ENCODE measurements at places on chromosomes 12 and 14.
A peak's percentile ranks its signal among the peaks of the same experiment; 100 is the strongest.

DNA sequence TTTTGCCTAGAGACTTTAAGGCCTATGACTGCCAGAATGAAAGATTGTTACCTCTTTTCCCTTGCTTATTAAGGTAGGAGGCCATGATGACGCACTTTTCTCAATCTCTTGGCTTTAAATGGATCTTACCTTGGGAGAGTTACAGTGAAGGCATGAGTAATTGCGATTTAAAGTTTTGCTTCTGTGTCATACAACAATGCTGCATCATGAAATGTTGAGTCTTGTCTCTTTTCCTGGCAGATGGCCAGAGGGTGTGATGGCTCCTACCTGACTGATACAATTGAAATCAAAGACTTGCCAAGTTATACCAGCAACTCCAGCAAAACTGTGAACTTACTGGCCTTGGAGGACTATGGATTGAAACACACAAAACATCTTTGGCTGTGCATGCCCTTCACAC lies 17.2 kb upstream of the LRRK2 start:
- no peak for DNase-seq

GRCh38 chr12:120257041-120257821 lies 8.3 kb downstream of the PXN start:
- DNase-seq, result peak; percentile 82

DNA sequence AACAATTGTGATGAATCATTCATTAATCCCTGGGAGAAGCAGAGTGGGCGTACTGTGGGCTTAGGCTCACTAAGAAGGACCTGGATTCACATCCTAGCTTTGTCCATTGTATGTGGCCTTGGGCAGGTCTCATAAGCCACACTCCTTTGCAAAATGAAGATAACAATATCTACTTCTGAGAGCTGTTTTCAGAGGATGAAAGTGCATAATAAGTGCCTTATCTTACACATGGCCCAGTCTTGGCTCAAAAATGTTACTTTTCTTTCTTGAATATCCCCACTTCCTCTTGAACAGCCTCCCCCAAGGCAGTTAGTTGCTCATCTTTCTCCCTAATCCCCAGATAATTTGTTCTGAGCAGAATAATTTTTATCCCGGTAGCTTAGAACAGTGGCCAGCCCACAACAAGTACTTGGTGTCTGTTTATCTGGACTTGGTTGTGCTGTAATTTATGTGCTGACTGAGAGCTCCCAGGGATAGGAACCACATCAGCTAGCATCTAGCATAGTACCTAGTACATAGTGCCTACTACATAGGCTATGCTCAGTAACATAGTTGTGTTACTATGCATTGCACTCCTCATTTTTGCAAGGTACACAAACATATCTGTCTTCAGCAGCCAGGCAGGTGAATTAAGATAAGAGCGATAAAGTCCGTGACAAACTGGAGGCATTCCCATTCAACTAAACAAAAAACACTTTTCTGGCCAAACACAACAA lies 61.7 kb upstream of the NUDT4 start:
- DNase-seq, result no peak

- no peak for DNase-seq
Observed at GRCh38 chr14:69586404-69586803, 11.7 kb upstream of the CCDC177 start.

- peak; percentile 11 for DNase-seq
Observed at GRCh38 chr12:79848339-79848738, 86.6 kb downstream of the PPP1R12A start.

GRCh38 chr12:106601031-106601430 lies 18.2 kb downstream of the RFX4 start:
- no peak for DNase-seq

DNA sequence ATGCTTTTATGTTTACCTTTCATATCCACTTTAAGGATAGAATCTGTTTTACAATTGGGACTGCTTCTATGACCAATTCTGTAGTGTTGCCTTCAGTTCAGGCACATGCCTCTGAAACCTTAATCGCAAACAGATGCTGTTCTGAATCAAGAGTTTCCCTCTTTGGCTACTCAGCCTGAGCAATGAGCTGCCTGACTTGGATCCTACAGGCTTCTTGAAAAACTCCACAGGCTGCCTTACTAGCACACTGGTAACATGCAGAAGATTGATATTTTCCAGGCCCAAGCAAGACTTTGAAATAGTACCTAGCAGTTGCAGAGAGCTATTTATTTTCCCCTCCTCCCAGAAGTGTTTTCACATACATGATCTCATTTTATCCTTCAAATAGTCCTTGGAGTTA lies 34.8 kb upstream of the PMCH start:
- DNase-seq, result peak; percentile 71

- DNase-seq, result peak; percentile 65
Observed at GRCh38 chr14:96741151-96741977, 55.8 kb upstream of the VRK1 start.
